NCI-H2107 (cell line): ENCODE measurements at places on chromosomes 2 and 18.

DNA sequence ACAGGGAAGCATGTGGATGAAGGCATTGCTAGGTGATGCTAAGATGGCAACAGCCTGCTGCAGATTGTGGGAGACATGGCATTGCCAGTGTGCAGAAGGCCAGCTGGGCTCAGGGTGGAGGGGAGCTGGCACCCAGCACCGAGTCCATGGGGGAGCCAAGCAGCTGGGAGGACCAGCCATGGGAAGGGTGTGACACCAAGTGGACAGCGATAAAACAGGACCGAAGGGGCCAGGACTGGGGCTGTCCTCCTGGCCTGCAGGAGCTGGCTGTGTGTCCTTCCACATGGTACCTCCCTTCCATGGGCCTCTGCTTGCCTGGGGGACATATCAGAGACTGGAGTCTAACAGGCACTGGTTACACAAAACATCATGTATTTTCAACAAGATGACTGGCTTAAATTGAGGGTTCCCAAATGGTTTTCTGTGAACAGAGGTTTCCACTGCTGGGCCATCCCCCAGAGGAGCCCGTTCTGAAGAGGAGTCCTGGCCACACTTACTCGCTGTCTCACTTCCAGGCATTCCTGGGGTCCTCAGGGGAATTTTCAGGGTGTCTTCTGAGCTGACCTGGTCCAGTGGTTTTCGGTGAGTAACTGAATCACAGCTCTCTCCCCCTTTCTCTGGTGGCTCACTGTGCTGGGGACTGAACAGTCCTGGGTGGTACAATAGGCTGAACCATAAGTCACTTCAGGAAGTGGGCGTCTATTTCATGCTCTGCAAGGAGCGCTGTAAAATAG is 60.4 kb upstream of the TNP1 start:
- DNase-seq, result no peak

GRCh38 chr18:54157646-54158385 is 66.7 kb downstream of the MBD2 start:
- DNase-seq, result no peak

GRCh38 chr2:54479424-54479823 is 23.3 kb downstream of the SPTBN1 start:
- no peak for DNase-seq

DNA sequence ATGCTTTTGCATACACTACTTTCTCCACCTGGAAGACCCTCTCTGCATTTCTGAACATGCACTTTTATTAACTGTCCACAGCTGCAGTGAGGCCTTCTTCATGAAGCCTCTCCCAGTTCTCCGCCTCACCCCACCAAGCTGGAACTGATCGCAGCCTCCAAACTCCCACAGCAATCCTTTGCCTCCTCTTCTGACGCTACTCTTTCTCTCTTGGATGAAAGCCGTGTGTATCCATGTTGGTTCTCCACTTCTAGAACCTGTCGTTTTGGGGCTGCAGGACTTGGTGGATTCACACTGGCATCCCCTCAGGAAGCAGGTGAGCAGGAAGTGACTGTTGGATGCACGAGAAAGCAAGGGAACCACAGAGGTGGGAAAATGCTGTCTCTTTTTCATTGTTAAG is 288.6 kb downstream of the MYCN start:
- DNase-seq, result no peak

DNA sequence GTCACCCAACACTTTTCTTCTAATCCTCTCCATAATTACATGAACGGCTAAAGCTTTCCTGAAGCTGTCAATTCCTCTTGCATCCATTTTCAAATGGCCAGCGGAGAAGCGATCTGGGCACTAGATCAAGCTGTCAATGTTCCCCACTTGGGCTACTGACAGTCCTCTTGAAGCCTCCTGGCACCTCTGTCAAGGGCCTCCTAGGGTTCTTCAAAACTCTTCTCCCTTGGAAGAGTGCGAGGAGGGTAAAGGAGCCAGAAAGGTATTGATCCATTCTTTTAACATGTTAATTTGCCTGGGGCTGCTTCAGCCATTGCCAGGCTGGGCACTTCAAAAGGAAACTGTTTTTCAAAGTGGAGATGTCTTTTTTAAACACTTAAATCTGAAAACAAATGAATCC is 19.8 kb downstream of the EPHA4 start:
- DNase-seq, result no peak

DNA sequence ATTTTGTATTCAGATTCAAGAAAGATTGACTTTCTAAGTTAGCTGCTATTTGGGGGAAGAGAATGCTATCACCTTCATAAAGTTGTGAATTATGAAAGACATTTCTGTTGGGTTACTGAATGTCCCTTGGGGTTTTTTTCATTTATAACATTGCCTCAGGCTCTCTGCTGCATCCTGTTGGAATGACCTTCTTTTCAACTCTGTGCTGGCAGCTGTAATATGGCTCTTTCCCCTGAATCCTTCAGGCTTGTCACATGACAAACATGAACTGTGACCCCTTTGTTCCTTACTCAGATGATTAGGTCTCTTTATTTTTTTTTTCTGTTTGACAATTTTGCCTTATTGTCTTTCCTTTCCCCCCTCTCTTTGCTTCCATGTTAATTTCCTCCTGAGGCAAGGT is 159.8 kb downstream of the TAF4B start:
- no peak for DNase-seq

DNA sequence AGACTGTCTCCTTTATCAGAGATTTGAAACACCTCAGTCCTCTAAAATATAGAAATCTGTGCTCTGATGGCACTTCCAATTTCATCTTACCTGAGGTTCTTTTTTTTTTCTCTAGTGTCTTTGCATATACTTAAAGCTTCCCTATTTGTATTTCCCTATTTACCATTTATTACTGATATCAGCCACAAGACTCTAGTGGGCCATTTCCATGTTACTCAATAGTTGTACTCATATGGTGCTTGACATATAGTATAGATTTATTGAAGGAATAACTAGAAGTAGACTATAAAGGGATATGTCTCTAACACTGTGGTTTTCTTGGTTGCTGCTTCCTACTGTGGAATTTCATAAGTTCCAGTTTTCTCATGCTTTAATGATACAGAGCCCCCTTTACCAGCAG is 3.0 kb downstream of the RBM45 start:
- no peak for DNase-seq

GRCh38 chr2:212945526-212945925 is 205.9 kb downstream of the IKZF2 start:
- DNase-seq, result no peak
